ENCODE measurements at places on chromosomes 7 and 10.

DNA sequence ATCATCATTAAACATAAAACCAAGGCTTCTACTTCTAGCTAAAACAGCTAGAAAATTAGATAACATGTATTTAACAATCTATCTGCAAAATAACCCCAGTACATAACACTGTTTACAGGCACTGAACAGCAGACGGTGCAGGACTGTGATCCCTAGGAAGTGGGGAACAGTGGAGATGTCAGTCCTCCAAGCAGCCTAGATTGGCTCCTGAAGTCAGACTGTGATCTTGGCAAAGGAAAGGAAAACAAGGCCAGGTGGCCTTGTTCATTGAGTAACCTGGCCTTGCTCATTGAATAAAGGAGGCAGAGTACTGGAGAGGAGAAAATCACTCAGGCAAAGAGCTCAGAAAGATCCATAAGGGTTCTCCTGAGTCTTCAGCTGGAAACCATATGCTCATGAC is 77.7 kb upstream of the DIP2C start:
- peak; percentile 20 for DNase-seq

DNA sequence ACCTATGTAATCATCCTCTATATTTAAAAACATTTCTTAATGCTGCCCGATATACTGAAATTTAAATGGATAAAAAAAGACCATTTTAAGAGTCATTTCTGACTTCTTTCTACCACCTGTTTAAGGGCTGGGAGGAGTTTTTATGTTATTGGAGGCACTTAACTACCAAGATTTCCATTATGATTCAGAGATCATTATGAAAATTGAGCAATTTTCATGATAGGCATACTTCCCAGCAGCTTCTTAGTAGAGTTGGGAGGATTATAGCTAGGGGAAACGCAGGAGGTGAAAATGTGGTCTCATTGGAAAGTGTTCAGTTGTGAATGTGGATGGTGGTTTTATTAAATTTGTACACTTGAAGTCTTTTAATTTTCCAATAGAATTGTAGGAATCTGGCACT is 28.4 kb upstream of the FAM204A start:
- no peak for DNase-seq

GRCh38 chr7:129041142-129042085 is 13.5 kb downstream of the TNPO3 start:
- no peak for DNase-seq

- DNase-seq, result peak; percentile 36
Measured at GRCh38 chr10:13839430-13839990, 252.7 kb downstream of the PRPF18 start.

DNA sequence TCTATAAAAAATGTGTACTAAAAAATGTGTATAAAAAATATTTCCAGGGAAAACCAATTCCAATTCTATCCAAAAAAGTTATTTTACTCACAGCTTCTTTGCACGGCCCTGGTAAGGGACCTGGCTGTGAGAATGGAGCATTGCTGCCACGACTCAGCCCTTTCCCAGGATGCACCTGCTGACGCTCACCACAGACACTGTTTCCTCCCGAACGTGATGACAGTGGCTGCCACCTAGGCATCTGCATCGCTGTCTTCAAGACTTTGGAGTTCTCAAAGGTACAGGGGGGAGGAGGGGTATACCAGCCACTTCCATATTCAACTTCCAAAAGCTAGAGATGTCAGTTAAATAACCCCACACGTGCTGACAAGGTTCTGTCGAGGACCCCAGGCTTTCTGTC is 23.9 kb upstream of the PTPRN2 start:
- no peak for DNase-seq

- DNase-seq, result peak; percentile 83
Measured at GRCh38 chr10:37860494-37861190, 3.2 kb upstream of the ZNF248 start.

GRCh38 chr10:133565441-133566294 is at the start of gene SYCE1:
TSS of gene SYCE1 (minus strand) at chr10:133565583. CDS start at chr10:133565529, 54 bp downstream.
- no peak for DNase-seq

GRCh38 chr7:45039106-45039505 is 39.1 kb downstream of the CCM2 start:
- DNase-seq, result no peak

- DNase-seq, result no peak
Measured at GRCh38 chr10:130409331-130409730, 273.1 kb downstream of the GLRX3 start.

DNA sequence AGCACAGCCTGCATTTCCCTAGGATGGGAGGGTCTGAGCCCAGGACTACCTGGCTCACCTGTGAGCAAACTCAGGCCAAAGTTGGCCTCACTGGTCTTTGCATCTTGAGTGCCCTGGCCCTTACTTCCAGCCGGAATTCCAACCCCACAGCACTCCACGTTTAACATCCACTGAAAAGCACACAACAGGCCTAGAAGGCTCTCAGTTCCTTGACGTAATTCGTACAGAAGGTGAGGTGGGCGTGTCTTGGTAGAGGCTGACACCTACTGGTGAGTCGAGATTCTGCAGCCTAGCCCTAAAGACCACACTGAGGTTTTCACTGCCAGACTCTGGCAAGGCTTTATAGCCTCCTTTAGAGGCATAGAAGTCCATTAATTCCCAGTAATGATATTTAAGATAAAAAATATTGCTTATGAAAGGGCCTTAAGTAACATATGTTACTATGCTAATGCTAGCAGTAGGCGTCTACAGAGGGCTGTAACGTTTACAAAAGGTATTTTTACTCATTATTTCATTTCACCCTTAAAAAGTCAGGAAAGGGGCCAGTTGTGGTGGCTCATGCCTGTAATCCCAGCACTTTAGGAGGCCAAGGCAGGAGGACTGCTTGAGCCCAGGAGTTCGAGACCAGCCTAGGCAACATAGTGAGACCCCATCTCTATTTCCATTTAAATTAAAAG is 95.8 kb downstream of the HIP1 start:
- DNase-seq, result peak; percentile 69

DNA sequence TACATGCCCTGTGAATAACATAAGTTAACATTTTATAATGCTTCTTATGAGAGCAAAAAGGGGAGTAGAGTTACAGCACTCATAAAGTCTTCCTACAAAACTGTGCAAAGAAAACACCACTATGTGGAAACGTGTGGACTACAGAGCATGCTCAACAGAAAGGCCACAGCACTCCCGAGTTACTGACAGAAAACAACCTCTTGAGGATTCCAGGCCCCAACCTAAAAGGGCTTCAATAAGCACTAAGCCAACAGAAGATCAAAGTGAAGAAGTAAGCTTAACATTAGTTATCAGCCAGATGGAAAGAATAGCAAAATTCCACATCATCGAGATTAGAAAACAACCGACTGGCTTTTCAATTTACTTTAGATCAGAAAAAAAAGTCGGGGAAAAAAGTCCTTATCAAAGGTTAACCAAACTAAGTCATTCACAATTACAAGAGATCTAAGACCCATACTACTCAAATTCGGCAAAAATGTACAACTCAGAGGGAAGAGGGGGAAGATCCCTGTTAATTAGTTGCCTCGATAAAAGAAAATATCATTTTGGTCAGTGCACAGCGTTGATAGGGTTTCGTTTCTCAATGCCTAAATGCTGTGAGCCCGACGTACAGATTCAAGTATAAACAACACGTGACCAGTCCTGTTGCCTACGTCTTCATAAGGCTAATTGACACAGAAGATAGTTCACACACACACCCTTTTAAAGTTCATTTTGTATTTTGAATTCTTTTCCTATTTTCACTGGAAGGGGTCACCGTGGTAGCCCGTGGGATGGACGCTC is 1.4 kb downstream of the KBTBD2 start:
- peak; percentile 43 for DNase-seq

- no peak for DNase-seq
Measured at GRCh38 chr7:1229956-1230355, 2.7 kb upstream of the UNCX start.

DNA sequence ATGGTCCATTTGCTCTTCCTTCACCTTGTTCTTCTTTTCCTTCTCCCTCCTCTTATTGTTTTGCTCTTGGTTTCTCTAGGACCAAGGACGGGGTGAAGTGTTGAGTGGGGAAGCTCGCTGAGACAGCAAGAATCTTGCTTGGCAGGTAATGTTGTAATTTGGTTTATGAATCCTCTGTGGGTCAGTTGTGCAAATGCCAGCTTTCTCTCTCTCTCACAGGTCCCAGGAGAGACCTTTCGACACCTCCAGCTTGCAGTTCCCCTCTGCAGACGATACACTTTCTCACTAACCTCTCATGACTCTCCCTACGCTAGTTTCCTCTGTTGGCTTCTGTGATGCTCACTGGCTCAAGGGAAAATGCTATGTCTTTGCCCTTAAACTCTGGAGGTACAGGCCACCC is 77.0 kb downstream of the FRMD4A start:
- DNase-seq, result no peak

DNA sequence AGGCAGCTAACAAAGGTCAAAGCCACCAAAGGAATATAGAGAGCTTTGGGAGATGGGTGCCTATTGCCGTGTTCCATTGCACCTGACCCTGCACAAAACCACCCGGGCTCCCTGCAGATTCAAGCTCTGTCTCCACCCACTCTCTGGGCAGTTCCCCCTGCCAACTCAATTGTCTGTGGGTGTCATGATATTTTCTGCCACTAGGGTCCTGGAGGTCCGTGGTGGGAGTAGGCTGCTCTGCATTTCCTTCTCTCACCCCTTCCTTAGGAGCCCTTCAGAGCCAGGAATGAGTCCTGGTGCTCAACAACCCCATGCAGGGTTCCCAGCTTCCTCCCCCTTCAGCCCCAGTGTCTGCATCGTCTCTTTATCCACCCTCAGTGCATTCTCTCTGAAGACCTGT is 34.1 kb downstream of the PNLIPRP2 start:
- peak; percentile 16 for DNase-seq

DNA sequence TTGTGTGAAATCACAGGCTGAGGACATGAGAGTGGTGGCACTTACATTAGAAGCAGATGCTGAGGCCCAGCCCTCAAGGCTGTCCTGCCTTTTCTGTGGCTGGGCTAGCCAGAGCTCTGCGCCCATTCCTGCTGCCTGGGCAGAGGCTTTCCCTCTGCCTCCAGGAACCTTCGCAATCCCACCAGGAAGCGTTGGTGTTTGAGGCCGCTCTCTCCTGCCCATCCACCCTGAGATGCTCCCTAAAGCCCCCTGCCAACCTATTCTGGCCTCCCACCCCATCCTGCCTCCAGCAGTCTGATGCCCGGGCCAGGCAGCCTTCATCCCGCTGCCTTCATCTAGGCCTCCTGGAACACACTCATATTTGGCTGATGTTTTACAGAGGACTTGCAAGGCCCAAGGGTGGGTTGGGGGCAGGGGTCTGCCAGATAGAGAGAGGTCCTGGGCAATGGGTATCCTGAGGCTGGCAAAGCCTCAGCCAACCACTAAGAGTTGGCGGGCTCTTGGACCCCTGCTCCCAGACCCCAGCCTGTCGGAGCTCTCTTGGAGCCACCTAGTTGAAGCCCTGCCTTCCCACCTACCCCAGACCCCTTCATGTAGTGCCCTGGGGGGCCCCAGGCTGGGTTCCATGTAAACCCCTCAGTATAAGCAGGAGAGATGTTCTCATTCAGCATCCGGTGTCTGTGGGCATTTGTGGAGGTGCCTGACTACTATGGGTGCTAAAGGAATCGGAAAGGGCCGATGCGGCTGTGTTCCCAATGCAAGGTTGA is 32.7 kb downstream of the LDB3 start:
- DNase-seq, result no peak

DNA sequence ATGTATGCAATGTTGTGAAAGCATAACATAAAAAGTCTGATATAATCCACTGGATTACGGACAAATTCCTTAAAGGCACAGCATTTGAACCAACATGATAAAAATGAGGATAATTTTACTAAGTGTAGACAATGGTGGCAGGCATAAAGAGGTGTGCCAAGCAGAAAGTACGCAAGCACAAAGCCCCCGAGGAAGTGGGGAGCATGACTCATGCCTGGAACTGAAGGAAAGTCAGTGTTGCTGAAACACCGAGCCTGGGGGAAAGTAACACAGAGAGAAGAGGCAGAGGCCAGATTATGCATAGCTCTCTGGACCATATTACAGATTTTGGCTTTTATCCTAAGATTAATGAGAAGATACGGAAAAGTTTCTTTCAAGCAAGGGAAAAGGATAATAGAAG is 490.0 kb upstream of the PHF14 start:
- no peak for DNase-seq

- DNase-seq, result no peak
Measured at GRCh38 chr7:85479918-85480643, 293.2 kb upstream of the SEMA3D start.

DNA sequence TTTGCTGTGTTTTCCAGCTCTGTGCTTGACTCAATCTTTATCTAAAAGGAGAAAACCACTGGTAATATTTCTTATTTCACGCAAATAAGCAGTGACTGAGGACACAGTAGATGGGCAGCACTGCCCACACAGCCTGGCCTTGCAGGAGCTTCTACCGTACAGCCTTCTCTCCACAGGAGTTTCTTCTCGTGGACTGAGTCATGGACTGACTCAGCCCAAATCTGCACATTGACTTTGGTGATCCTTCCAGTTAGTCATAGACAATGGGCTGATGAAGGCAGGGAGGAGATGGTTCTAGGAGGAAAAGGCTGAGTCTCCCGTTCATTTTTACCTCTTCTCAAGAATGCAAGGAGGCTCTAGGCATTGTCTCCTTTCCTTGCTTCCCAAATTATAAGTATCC is 200.7 kb downstream of the RAPGEF5 start:
- peak; percentile 80 for DNase-seq

DNA sequence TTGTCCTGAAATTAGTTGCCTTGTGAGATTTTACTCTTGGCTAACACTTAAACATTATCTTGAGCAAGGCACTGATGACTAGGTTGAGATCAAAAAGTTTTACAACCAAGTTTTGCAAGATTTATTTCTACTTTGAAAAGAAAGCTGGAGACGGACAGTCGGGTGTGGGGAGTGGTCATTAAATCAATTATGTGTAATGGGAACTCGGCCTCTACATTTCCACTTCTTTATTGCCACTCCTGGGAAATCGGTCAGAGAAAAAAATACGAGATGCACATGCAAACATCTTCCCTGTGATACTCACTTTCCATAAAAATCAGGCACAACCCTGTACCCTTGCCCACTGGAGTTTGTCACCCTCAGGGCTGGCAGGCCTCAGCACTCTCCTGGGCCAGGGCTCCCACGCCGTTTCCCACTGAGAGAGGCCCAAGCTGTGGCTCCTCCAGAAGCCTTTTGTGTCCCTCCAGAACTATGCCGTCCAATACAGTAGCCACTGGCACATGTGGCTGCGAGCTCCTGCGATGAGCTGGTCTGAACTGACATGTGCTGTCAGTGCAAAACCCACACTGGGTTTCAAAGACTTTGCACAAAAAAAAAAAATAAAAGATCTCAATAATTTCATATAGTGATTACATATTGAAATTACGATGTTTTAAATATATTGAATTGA is 7.5 kb upstream of the GPNMB start:
- DNase-seq, result no peak

- peak; percentile 53 for DNase-seq
Measured at GRCh38 chr7:33774762-33775523, 130.4 kb upstream of the BMPER start.
